ENCODE measurements at places on chromosomes 4 and X.

DNA sequence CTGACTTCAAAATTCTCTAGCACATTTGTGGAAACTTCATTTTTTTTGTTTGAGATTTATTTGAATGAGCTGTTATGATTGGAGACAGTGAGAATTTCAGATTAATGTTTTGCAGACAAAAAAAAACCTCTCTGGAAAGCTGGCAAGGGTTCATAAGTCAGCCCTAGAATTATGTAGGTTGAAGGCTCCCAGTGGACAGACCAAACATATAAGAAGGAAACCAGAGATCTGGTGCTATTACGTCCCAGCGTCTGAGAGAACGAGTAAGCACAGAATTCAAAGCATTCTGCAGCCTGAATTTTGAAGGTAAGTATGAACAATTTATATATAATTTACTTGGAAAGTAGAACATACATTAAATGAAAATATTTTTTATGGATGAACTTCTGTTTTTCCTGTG is at the start of gene AGTR2:
Gene AGTR2 (plus strand): TSS at position 234 of the 400 bp plus-strand sequence. CDS start 1,537 bp downstream, outside the sequence.
- DNase-seq, result no peak

GRCh38 chr4:138555584-138555983 is 313.4 kb upstream of the SLC7A11 start:
- no peak for DNase-seq

- DNase-seq, result no peak
Measured at GRCh38 chr4:110412354-110413065, 63.4 kb upstream of the ENPEP start.

DNA sequence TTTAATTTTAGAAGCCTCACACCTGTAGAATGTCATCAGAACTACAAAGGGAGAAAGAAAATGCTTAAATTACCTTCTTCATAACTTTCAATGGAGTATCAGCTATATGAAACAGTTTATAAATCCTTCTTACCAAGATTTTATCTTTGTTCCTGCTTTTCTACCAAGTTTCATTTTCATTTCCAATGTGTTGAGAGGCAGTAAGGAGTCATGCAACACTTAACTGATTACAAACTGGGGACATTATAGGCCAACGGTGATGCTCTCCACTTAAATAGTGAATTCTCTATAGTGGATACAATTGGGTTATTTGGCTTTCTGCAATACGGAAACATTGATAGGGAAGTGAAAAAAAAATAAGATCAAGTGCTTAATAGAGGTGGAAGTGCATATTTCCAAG is 145.2 kb upstream of the FTHL17 start:
- no peak for DNase-seq

DNA sequence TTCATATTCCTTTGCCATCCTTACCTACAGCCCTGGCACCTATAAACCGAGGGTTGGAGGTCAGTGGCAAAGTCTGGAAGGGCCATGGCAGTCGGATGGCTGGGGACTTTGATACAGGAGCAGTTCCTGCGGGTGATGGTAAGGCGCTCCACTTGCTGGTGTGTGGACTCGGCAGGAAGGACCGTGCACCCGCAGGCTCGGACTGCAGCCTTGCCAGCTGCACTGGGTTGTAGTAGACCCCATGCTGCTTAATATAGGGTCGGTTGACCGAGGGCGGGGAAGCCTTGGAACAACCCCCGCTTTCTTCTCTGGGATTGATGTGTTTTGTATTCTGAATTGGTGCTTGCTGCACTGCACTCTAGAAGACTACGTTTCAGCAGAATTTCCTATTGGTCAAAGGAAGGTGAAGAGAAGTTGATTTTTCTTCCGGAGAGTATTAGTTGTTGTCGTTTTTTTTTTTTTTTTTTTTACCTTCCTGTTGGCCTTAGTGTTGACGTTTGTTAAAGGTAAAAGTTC is 638 bp downstream of the BLTP1 start:
- DNase-seq, result no peak

- DNase-seq, result no peak
Measured at GRCh38 chr4:6058531-6059374, 40.5 kb upstream of the C4orf50 start.

DNA sequence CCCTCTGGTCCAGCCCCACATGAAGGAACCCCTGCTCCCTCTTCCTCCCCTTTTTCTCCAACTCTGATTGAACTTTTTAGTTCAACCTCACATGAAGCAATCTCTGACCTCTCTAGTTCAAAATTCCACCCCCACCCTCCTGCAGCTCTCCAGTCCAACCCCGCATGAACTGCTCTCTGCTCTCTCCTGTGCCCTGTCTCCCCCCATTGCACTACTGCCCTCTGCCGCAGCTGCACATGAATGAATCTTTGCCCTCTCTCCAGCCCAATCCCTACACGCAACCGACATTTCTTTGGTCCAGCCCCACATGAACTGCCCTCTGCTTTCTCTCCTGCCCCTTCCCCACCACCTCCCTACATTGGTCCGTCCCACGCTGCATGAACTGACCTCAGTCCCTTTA is 6.9 kb downstream of the CETN2 start:
- no peak for DNase-seq

DNA sequence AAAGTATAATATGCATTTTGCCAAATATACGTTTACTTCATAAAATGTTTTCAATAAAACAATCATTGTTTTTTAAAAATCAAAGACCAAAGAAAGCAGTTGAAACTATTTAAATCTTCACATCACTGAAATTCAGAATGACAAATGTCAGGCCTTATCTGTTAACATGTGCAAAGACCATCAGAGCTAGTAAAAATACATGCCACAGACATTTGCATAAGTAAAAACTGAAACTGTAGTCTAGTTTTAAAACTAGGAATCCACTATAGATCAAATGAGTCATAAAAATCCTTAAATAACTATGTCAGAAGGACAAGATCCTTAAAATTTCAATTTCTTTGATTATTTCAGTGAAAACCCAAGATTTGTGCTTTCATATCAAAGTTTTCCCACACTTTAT is 24.8 kb downstream of the KLHL15 start:
- no peak for DNase-seq

DNA sequence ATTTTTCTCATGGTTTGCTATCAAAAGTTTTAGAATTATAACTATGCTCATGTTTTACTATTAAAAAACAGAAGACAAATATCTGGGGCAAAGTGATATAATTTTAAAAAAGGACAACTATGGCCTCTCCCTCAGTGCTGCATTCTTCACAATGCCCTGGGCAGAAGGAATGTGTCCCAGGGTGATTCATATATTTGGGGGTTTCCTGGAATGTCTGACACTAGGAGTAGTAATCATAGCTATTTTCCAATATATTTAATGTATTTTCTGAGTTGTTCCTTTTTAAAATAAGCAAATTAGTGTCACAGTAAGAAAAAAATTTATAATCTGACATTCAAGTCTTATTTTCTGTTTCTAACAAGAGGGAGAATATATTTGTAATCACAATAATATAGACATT is 281.7 kb downstream of the UNC5C start:
- no peak for DNase-seq

DNA sequence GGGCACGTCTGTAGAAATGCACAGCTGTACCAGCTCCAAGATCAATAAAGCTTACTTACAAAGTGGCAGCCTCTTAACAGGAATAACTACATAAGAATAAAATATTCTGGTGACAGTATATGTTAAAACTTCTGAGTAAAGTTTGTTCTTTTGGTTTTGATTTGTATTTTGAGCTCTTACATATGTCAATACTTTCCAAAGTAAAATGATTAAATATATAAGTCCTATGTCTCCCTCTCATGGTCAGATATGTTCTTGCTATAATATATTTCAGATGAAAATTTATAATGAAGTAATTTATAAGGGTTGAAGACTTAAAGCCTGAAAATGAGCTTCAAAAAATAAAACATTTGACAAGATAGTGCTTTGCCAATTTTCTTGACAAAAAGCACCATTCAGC is 254.4 kb downstream of the NPFFR2 start:
- no peak for DNase-seq

DNA sequence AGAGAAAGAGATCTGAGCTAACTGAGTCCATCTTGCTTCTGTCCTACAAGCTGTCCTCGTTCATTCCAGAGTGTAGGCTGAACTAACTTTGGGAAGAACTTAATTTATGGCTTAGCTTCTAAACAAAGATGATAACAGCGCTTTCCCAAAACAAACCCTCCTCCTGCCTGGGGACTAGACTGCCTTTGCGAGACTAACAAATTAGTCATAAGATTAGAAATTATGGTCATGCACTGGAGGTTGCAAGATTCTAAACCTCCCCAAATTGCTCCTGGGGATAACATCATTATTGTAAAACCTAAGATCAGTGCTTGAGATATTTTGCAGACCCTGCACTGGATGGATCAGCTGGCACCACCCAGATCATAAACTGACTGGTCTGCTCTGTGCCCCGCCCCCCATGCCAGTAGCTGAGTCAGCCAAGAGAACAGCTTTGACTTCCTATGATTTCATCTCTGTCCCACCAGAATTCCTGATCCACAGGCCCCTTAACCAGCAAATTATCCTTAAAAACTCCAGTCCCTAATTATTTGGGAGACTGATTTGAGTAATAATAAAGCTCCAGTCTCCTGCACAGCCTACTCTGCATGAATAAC is 883.3 kb downstream of the TRIML1 start:
- no peak for DNase-seq

- DNase-seq, result no peak
Measured at GRCh38 chrX:22594766-22595165, 322.1 kb downstream of the CBLL2 start.

- no peak for DNase-seq
Measured at GRCh38 chr4:86560447-86560846, 33.7 kb upstream of the PTPN13 start.

DNA sequence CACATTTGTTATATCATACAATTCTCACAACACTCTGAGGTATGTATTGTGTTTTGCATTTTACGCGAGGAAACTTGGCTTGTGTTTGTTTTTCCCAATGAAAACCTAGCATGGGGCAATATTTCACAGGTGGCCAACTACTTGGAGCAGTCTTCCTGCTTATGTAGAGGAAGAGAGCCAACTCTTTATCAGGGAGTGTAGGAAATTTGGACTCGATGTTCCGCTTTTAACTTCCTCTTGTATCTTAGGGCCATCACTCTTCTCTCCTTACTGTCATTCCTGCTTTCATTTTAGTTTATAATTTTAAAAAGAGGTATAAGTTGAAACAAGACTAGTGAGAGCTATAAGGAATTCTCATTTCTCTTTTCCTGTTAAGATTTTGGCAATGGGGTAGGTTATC is 107.7 kb upstream of the RPS6KA3 start:
- DNase-seq, result no peak

DNA sequence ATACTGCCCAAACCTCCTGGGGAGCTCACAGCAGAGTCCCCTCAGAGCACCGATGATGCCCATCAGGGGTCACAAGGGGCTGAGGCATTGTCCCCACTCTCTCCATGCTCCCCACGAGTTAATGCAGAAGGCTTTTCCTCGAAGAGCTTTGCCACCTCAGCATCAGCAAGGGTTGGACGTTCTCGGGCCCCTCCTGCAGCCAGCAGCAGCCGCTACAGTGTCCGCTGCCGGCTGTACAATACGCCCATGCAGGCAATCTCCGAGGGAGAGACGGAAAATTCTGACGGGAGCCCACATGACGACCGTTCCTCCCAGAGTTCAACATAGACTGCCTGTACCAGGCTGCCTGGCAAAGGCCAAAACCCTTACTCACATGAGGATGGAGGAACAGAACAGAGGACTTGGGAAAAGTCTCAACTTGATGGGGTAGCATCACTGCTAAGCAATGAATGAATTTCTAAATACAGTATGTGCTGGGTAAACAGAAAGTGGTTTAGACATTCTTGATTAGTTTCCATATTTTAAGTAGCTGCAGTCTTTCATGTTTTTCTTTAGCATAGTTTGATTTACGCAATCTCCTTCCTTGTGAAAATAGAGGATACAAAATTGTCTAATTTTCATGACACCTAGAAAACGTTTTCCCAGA is 5.0 kb upstream of the SCML1 start:
- DNase-seq, result no peak

GRCh38 chr4:142846729-142847596 is 862 bp upstream of the INPP4B start:
- DNase-seq, result peak; percentile 66

DNA sequence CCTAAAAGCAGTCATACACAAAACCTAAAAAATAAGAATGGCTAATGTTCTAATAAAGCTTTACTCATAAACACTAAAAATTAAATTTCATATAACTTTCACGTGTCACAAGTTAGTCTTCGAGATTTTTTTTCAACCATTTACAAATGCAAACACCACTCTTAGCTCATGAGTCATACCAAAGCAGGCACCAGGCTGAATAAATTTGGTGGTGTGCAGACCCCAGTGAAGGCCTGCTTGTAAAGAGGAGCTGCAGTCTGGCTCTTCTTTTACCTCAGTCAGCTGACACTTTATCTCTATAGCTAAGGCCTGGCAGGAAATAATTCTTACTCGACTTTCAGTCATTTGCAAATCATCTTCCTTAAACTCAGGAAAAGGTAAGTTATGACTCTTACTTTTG is 37.4 kb downstream of the CLOCK start:
- no peak for DNase-seq

DNA sequence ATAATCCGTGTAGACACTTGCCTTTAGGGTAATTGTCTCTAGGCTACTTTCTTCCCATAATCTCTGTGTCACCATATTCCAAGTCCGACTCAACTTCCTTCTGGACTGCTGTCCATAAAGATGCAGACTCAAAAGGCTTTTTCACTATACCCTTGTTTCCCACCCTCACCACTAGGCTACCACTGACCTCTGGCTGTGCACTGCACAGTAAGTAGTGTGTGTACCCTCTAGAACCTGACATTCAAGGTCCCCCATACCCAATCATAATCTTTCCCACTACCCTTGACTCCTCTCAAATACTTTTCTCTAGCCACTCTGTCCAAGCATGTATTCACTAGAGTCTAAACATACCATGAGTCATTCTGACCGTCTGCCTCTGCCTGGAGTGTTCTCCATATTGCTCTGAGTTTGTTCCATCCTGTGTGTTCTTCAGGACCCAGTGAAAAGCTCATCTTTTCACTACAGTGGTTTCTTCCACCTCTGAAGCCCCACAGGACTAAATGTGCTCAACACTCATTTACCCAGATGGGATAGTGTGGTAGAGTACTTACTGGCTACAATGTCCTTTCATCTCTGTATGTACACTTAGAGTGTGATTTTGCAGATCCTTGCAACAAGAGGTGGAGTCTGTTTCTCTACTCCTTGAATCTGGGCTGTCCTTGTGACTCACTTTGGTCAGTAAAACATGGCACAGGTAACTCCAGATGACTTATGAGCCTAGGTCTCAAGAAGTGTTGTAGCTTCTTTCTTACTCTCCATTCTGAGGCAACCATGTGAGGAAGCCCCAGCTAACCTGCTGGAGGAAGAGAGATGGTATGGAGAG is 17.4 kb downstream of the JADE3 start:
- no peak for DNase-seq

DNA sequence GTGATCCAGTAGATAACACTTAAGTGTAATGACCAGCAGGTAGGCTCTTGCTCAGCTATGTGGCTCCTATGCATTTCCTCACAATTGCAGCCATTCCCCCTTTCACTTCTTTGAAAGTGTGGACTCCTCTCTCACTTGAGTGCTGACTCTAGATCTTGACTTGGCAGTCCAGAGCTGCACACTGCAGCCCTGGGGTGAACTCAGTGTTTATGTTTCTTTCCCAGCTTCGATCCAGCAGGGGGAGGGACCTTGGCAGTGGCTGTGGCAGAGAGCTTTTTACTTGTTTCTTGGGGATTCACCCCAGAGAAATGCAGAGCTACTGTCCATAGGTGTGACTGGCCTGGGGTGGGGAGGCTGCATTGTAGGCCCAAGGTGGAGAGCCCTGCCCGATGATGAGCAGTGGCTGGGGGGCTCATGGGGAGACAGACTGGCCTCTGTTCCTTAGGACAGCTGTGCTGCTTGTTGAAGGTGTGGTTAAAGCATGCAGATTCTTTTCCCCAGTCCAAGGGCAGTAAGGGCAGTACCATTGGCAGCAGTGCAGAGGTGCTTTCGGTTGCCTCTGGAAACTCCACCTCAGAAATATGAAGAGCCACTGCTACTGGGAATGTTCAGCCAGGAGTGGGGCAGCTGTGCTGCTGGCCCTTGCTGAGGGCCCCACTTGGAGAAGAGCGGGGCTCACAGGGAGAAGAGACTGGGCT is 134.7 kb downstream of the SH3BGRL start:
- DNase-seq, result no peak

Measured in stimulated activated CD4-positive, alpha-beta T cell treated with anti-CD3 and anti-CD28 coated beads, TNF-alpha, amount 100 ng/mL, for 4 hours (primary cell).